ENCODE measurements at places on chromosomes 7 and 10.

DNA sequence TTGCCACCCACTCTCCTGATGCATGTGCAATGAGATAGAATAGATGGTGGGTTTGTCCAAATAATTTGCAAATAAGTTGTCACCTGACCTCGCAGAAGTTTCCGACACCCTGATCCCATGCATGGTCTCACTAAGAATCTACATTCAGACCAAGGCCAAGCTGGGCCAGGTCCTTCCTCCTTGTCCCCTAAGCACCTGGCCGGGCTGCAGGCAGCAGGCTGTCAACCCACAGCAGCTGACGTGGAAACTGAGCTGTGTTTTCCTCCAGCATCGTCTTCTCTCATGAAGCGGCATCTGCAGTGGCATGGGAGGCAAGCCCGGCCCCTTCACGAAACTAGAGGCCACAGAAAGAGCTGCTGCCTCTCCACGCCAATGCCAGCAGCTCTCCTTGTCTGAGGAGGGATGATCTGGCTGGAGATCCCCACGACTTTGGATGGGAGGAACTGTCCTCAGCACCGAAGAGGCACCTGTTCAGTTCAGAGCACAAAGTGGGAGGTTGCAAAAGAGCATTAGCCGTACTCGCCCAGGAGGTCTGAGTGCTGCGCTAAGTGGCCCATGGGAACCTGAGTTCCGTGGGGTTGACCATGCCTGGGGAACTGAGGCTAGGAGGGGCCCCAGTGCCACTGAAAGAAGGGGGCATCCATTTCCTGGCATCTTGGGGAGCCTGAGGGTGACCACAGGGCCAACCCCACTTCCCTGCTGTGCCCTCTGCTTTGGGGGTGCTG, 110.5 kb upstream of the INSIG1 start:
- no peak for DNase-seq

- no peak for DNase-seq
Measured at GRCh38 chr10:128064970-128065580, 61.1 kb downstream of the MKI67 start.

DNA sequence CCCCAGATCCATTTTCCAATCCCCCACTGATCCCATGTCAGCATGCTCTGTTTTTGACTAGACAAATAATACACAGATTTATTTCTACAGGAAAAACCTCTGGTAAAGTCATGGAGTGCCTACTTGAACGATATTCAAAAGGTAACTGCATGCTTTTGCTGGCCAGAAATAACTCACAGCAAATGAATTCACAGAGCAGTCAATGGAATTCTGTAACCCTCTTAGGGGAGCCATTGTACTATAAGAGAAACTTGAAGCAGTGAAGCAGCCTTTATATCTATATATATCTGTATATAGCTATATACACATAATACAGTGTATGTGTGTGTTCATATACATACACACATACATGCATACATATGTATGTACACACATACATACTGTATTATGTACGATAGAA, 29.0 kb upstream of the MEOX2 start:
- no peak for DNase-seq

DNA sequence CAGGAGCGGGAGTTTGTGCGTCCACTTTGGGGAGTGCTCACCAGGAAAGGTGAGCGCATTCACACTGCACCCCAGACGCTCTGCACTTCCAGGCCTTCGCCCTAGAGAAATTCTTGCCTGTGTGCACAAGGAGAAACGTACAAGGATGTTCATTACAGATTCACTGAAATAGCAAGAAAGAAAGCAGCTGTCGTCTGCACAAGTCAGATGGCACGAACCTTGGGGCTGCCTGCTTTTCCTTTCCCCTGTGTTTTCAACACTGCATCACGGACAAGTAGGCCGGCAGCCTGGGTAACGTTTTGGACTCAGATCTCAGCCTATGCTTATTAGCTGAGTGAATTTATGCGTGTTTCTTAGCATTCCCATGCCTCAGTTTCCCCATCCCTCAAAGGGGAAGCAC, 546.8 kb upstream of the FOXK1 start:
- no peak for DNase-seq

DNA sequence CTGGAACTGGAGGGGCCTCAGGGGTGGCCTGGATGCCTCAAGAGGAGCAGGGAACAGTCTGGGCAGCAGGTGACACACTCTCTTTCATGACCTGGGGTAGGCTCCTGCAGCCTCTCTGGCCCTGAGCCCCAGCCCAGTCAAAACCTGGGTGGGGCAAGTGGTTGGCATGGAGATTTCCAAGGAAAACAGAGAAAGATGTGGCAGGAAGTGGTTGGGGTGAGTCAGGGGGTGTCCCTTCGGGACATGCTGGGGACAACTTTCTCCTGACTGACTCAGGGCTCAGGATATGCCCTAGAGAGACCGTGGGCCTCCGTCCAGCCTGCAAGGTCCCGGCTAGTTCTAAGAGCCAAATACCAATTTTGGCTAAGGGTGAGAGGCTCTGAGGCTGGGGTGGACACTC, 2.9 kb downstream of the AQP1 start:
- no peak for DNase-seq

- no peak for DNase-seq
Measured at GRCh38 chr10:17226891-17227303, 1.1 kb upstream of the VIM start.

DNA sequence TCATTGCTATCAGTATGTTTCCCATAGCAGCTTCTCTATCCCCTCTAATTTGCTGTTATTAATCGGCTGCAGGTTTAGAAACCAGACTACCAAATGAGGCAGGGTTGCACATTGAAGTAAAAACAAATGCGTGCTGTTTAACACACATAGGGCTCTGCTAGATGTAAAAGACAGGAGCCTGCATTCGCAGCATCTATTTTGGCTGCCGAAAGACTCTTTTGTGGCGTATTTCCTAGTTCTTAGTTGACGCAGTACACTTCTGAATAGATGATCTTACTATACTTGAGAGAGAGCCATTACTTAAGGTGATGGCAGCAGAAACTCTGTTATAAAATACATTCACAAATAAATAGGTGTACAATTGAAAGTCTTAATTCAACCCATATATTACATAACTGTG, 21.4 kb downstream of the SGCE start:
- no peak for DNase-seq

DNA sequence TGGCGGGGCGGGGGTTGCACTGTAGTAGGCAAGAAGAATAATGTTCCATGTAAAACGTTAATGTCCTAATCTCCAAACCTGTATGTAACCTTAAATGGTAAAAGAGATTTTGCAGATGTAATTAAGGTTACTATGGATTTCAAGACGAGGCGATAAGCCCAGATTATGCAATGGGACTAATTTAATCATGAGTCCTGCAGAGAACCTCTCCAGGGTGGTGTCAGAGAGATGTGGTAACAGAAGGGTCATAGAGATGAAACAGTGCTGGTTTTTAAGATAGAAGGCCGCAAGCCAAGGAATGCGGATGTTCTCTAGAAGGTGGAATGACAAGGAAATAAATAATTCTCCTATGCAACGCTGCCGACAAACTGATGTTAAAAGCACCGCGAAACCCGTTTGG, 57.1 kb downstream of the UBE3C start:
- no peak for DNase-seq

Data from stimulated activated CD4-positive, alpha-beta T cell treated with anti-CD3 and anti-CD28 coated beads, Interleukin-15, amount 100 ng/mL, for 1 hour (primary cell).